Fibroblast of pulmonary artery (primary cell): ENCODE measurements at places on chromosomes 13 and 19.

DNA sequence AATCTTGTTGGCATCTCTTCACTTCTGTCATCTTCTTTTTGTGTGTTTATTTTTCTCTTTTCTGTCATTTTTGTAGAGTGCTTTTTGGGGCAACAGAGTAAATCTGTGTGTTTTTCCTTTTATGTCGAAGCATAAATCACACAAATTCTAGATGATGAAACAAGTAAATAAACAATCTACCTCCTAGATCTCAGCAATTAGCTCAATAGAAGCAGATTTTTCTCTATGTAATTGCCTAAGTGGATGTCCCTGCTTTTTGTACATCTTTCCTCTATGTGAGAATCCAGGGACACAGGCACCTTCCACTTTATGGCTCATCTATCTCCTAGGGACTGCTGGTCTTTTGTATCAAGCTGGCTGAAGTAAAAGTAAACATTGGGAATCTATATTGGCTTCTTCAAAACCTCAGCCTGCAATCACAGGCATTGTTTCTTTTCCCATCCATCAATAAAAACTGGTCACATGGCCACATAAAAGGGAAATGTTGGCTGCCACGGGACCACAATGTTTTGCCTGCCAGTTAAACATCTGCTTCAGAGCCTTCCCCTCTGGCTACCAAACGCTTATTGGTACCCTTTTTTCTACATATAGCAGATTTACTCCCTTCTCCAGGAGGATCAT is 323.8 kb downstream of the LMO7 start:
- DNase-seq: no peak

GRCh38 chr19:30070198-30070967 is 128.3 kb downstream of the URI1 start:
- DNase-seq: no peak

GRCh38 chr13:33480561-33480960 is 195.0 kb upstream of the STARD13 start:
- no peak for DNase-seq

DNA sequence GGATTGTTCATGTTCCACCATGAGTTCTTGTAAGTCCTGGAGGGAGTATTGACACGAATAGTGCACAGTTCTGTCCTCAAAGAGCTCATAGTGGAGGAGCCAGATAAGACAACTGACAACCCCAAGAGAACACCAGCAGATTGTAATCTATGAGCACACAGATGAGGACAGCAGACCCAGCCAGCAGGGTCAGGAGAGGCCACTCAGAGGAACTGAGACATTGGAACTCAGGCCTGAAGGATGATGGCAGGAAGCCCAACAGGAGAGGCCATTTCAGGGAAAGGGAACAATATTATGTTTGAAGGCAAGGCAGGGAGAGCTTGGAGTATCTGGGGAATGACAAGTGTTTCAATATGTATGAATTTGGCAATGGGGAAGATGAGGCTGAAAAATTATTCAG is 63.7 kb upstream of the IPO5 start:
- DNase-seq: no peak

GRCh38 chr13:110869805-110870706 is 44.8 kb downstream of the ANKRD10 start:
- peak; percentile 100 for DNase-seq

GRCh38 chr13:112973577-112973951 is 4.5 kb downstream of the MCF2L start:
- DNase-seq: no peak

DNA sequence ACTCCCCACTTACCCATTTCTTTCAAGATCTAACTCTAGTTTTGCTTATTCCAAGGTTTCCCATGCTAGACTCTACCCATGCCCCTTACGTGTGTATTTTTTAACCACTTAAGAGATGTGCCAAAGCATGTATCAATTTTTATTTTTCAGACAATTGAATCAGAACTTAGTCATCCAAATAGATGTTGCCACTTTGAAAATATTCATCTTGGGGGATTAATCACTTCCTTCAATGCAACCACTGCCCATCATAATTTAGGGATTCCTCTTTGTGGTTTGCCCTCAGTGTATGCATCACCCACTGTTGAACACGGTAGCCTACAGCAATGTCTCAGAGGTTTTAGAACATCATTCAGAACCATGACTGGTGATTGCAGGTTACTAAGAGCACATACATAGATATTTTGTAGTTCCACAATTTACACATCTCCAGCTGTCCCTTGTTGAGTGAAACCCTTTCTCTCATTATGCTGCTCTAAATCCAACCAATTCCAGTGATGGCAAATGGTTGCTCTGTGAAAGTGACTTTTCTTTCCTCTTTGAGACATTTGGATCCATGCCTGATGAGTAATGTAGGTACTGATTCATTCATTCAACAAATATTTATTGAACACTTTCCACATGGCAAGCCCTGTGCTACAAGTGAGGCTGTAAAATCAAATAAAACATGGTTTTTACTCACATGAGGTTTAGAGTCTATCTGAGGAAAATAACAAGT is 60.6 kb upstream of the SERP2 start:
- peak; percentile 79 for DNase-seq

GRCh38 chr13:29140277-29140676 is 320.1 kb downstream of the MTUS2 start:
- DNase-seq: peak; percentile 71

DNA sequence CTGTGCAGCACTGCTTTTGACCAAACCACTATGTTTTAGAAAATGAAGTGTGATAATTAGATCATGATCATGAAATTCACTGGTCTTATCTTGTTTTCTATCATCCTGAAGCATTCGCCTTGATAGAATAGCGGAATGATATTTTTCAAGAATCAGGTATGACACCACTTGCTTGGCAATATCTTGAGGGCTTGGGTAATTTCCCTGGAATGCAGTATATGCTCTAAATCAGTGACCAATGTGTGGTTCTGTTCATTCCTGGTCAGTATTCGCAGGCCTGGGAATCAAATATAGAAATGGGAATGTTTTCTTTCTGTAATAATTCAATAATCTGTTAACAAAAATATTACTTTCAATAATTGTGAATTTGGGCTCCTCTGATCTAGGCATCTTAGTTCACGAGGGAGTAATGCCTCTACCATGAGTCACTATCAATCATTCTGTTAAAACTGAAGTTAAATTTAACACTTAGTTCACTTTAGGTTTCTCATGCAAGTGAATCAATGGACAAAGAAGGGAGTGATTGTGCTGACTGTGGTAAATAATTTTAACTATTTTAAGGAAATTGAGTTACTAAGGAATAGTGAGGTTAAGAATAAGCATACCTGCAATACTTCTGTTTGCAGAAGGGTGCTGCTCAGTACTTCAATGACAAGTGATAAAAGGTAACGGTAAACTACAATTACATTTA is 137.9 kb downstream of the PCDH20 start:
- no peak for DNase-seq

GRCh38 chr19:15671237-15671821 is 1.6 kb upstream of the CYP4F12 start:
- no peak for DNase-seq

- peak; percentile 39 for DNase-seq
Measured at GRCh38 chr13:23516190-23516589, 54.0 kb upstream of the TNFRSF19 start.

- DNase-seq: no peak
Measured at GRCh38 chr19:1616875-1617274, 11.6 kb upstream of the UQCR11 start.

- peak; percentile 35 for DNase-seq
Measured at GRCh38 chr13:49652355-49653305, 24.3 kb downstream of the ARL11 start.

DNA sequence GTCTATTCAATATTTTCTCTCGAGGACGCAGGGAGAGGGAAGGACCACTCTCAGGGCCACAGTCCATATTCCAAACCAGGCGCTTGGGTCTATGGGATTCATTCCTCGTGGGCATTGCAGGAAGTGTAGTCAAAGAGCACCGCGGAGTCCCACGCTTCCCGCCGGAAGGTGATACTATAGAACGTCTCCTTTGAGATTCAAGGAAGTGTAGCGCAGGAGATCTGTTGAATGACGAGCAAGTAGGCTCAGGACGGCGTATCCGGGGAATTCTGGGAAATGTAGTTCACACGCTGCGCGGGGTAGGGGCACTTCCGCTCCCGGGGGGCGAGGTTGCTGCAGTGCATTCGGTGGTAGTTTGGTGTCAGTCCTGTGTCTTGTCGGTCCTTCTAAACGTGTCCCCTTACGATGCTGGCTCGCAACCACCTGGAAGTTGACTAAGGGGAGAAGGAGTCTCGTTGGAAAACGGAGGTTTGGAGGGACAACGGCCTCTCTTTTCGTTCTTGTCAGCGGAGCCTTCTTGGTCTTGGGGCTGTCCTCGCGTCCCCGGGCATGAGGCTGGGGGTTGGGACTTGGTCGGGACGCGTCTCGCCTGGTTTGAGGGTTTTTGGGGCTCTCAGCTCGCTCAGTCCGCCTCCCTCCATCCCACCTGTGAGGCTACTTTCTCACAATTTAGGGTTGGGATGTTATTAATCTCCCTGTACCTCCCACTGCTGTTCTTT is at the start of gene ZNF284:
TSS of gene ZNF284 (plus strand) at position 336 of the 719 bp plus-strand sequence. CDS start 4,231 bp downstream, outside the sequence.
- peak; percentile 92 for DNase-seq

- DNase-seq: no peak
Measured at GRCh38 chr13:50940509-50940908, 30.9 kb downstream of the RNASEH2B start.

GRCh38 chr13:110258876-110259631 is 47.9 kb downstream of the COL4A1 start:
- no peak for DNase-seq

DNA sequence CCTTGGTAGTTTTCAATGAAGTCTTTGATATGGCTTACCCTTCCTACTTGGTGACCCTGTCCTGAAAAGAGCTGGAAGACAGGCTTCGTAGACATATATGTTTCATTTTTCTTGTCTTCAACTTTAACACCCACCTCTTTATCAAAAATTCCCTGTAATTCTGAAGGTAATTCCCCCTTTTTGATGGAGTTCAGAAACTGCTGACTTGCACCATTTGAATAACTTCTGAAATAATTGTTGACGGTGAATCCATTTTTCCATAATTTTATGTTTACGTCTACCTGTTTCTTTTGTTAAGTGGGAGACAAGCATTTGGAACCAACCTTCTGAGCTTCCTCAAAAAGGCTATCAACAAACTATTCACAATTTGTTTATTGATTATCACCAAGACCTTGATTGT is 14.6 kb upstream of the ZNF177 start:
- no peak for DNase-seq

DNA sequence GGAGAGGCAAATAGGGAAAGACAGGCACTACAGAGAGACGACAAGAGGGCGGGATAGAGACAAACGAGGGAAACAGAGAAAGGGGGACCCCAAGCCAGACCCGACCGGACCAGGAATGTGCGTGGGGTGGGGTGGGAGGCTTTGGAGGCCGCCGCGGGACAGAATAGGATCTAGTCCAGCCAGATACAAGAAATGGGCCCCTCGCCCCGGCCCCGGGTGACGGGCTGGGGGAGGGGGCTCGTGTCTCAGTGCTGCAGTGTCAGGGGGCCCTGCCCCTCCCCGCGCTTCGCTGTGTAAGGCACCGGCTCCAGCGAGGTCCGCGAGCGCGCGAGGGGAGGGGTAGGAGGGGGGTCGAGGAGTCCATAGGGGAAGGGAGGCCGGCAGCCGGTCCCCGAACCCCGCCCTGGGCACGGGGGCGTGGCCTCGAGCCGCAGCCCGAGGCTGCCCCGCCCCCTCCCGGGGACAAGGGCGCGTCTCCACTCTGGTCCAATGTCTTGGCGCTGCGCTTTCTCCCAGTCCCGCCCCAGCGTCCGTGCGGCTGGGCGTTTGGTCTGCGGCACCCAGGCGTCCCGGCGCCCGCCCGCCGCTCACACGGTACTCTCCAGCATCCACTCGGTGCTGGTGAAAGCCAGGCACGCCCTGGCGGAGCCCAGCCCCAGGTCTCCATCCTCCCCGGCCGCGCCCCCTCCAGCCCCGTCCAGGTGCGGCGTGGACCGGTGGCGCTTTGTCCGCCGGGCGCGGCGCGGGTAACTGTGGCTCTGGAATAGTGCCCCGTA is 11.0 kb downstream of the IFNL1 start:
- no peak for DNase-seq
